ENCODE measurements at places on chromosomes 3 and 15.

- DNase-seq: peak; percentile 31
Observed at GRCh38 chr3:4633078-4634004, 140.2 kb downstream of the ITPR1 start.

DNA sequence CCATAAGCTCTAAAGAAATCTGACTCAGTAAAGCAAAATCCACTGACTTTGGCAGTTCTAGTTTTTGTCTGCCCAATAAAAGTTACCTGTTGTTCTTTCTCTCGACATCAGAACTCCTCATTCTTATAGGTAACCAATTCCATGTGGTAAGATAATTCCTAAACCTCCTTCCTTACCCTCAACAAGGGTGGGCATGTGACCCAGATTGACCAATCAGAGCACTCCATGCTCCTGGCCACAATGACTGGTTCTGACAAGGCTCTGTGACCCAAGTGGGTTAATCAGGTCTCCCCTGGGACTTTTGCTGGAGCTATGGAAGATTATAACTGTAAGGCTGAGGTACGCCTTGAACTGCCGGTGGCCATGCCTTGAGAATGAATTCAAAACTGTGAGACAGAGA, 31.7 kb downstream of the LINS1 start:
- no peak for DNase-seq

GRCh38 chr15:83078712-83079111, 11.7 kb upstream of the BTBD1 start:
- DNase-seq: no peak

DNA sequence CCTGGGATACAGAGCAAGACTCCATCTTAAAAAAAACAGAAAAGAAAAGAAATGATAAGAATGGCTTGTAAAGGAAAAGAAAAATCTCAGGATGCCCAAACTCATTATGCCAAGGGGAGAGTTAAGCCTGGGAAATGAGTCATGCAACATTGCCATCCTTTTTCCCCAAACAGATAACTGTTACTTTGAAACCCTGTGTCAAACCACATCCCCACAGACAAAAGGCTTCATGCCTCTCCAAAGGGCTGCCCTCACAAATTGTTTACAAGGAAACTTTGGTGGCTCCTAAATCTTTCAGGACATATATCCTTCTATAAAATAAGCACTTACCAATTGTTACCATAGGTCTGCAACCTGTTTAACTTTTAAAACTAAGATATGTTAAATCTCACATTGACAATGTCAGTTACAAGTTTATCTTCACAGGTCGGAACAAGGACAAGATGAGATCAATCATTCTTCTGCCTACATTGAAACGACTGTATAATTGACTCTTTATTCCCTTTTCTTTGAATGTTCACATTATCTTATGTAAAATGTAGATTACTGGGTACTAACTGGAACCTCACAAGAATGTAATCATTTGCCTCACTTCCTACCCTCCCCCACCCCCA, 18.6 kb upstream of the SENP7 start:
- no peak for DNase-seq

GRCh38 chr3:13018561-13019242, 54.5 kb downstream of the IQSEC1 start:
- DNase-seq: no peak

DNA sequence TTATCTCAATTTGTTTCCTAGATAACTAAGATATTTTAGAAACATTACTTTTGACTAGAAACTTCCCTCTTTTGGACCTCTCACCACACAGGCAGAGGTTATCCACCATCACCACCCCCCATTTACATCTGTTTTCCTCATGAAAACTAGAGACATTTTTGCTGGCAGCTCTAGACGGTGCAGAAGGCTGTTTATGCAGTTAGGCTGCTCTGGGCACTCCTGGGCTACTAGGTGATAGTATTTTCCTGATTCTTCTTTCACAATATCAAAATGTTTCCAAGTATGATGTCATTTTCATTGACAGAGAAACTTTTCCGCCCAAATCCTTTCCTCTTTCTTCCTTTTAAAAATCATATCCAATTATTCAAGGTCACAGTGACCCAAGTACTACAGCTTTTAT, 67.1 kb downstream of the PLOD2 start:
- no peak for DNase-seq

DNA sequence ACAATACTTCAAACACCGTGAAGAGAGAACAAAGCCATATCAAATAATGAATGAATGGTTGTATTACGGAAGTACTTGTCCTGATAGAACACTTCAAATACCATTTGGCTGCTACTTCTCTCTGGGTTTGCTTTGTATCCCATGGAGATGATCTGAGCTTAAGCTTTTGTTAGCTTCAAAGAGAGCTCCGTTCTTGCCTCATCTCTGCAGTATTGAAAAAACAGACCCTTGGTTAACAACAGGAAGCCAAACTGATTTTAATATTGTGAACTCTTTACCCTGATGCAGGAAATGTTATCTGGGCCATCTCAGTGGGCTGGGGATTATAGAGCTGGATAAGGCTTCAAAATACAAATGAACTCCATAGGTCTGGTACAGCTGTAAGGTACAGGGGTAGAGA, 101.0 kb downstream of the CHL1 start:
- DNase-seq: no peak

DNA sequence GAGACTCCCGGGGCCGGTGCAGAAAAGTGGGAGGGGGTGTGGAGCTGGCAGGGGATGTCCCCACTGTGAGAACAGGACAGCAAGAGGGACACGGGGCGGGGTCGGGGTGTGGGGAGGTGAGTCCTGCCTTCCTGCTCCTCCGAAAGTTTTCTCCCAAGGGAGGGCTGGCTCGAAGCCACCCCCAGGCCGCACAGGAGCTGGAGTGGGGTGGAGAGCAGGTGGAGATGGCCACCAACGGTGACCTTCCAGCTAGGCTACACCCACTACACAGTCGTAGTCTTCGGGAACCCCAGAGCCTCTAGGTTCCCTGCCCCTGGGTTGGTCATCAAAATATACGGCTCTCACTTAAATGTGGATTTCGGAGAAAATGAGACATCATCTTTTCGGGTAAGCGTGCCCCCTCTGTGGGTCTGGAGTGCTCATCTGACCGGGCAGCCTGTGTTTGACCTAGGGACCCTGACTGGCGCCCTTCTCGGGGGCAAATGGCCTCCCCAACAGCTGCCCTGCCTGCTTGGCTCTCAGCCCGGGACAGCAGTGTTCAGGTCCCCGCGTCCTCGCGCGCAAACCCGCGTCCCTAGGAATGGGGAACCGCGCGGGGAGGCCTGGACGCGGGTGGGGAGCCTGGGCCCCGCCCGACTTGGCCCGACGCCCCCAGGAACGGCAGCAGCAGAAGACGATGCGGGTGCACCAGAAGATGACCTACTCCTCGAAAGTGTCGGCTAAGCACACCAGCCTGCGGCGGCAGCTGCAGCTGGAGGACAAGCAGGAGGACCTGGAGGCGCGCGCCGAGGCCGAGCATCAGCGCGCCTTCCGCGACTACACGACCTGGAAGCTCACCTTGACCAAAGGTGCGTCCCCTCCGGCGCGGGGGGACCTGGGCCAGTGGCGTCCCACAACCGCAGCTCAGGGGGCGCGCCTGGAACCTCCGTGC, 21.2 kb downstream of the CFAP100 start:
- DNase-seq: no peak

DNA sequence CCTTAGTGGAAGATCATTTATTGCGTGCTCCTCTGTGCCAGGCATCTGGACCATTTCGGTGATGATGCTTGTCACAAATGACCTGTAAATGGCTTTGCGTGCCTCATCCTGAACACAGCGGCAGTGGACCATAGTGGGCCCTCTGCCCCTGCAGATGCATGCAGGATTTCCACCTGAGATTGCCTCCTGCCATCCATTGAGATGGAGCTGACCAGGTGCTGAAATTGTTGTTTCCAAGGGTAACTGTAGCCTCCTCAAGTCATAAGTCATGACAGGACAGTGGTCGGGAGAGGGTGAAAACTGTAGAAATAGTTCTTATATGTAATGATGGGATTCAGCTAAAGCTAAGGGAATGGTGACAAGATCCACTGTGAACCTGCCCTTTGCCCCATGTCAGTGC, 35.5 kb downstream of the CLSTN2 start:
- DNase-seq: no peak

- DNase-seq: no peak
Observed at GRCh38 chr15:68566377-68566954, 12.3 kb upstream of the CORO2B start.

DNA sequence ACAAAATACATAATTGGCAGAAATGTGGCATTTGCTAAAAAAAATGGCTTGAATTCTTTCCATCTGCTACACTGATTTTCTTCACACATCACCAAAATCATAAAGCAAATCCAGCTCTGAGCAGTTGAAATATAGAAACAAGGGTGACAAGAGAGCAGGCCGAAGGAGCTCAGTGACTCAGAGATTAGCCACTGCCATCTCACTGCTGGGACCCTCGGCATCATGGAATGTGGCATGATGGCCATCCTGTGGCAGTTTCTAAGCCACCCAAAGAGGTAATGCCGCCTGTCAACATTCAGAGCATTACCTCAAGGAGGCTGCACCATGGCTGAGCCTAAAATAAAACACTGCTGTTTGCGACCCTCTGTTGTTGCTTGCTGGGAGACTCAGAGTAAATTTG, 80.5 kb upstream of the OSBPL11 start:
- no peak for DNase-seq

GRCh38 chr15:89814112-89814742, 425 bp downstream of the ANPEP start:
- no peak for DNase-seq

- no peak for DNase-seq
Observed at GRCh38 chr3:48233542-48233941, 7.4 kb upstream of the ZNF589 start.

DNA sequence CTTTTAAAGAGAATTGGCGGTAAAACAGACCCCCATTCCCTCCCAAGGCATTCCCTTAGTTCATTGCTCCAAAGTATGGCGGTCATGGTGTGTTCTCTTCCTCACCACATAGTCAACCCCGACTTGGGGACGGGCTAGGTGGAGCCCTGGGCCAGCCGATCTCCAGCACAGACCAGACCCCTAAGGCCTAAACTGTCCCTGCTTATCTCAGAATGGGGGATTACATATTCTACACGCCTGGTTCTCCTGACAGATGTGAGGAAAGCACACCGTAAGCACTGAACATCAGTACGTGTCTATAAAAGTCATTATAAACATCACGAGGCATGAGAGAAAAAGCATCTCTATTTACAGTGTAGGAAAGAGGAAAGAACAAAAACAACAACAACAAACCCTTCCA, 244.5 kb upstream of the STT3B start:
- DNase-seq: no peak

DNA sequence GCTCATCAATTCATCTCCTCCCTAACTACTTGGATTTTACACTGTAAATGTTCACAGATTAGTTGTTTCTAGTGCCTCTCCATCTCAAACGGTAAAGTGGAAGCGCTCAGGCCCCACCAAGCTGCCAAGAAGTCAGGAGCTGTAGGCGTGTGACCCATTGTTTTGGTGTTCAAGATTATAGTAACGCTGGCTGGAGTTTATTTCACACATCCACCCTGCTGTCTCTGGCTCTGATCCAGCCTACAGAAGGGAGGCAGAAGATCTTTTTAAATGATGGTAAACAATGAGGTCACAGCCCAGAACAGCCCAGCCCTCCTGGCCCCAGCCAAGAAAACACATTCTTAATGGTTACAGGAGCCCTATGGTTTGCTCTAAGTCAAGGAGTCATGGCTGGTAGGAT, 25.7 kb upstream of the GALNT15 start:
- DNase-seq: peak; percentile 51

- DNase-seq: no peak
Observed at GRCh38 chr15:78977091-78977571, 32.3 kb upstream of the CTSH start.

DNA sequence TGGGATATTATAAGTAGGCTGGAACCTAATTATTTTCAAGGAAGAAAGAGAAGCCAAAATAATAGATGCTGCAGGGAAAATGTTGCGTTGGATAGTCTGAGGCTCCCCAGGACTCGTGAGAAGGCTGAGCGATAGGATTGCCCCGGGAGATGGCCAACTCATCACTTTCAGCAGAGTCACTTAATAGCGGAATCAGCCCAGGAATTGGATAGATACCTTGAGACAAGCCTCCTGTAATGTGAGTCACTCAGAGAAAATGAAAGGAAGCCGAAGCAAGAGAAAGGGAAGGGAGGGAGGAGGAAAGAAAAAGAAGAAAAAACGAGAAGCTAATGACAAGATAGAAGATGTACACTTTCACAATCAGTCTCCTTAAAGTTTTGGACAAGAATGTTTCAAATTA, 94.3 kb downstream of the SQOR start:
- no peak for DNase-seq

GRCh38 chr3:40846451-40846850, 321.7 kb downstream of the ZNF621 start:
- no peak for DNase-seq

DNA sequence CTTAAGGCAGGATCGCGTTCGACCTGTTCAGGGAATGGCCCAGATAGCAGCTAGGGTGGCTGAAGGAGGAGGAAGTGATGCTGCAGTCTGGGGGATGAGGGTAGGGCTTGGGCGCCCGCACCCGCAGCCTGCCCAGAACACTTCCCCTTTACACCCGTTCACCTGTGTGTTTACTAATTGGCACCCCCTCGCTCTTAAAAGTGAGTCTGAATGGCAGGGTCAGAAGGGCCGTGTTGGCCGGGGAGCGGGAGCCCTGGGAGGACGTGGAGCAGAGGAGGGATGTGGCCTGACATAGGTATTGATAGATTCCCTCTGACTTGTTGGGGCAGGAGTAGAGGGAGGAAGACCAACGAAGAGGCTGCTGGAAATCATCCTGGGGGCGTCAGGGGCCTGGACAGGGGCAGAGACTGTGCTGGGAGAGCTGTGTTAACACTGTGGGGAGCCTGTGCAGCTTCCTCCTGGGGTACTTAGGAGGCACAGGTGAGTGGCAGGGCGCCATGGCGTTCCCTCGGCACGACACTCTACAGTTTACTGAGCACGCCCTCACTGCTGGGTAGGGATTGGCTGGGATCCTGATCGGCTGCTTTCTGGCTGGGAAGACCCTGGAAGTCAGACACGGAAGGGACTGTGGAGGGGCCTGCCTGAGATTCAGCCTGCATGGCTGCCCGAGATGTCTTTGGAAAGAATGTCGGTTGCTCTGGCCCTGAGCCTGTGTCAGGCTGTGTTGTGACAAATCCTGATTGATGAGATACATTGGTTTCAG, 51.7 kb downstream of the SLC6A6 start:
- no peak for DNase-seq

- no peak for DNase-seq
Observed at GRCh38 chr15:39447881-39448280, 133.0 kb upstream of the THBS1 start.

GRCh38 chr3:14491396-14492190, 48.5 kb downstream of the GRIP2 start:
- no peak for DNase-seq

DNA sequence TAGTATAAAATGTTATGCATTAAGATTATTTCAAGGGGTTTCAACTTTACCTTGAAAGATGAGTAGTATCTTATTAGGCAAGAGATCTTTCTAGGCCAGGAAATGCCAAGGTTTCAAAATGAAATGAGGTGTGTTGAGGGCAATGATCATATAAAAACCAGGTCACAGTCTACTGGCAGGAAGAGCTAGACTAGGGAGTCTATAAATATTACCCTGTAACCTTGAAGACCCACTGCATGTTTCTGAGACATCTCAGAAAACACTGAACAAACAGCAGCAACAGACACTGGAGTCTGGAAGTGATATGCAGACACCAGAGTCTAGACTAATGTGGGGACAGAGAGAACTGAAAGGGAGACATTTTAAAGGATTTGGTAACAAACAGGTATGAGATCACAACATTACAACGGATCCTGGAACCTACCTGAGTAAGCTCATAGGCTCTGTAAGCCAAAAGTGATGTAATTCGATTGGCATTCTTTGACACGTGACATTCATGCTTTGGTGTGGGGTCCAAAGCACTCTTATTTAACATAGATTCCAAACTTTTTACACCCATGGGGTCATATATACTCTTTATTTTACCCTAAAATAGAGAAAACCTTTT, 15.0 kb downstream of the TASOR start:
- no peak for DNase-seq
